ENCODE measurements at places on chromosomes 5 and 9. TPM values are rescaled to one million over a fixed set of nuclear protein-coding genes. Genes with fewer than 3 reads are reported as not detected.

DNA sequence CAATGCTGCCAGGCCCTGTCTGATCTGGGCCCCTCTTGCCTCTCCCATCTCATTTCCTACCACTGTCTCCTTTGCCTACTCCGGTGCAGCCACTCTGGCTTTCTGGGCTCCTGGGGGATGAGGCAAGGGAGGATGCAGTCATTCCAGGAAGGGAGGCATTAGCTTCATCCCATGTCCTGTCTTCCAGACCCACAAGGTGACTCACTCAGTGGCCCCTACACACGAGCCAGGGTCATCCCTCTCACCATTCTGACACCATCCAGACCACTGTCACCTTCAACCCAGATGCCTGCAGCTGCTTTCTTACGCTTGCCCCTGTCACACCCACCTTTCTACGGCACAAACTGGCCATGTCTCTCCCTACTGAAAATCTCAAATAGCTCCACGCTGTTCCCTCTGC is 19.1 kb downstream of the ACSL6 start:
- no peak for DNase-seq

DNA sequence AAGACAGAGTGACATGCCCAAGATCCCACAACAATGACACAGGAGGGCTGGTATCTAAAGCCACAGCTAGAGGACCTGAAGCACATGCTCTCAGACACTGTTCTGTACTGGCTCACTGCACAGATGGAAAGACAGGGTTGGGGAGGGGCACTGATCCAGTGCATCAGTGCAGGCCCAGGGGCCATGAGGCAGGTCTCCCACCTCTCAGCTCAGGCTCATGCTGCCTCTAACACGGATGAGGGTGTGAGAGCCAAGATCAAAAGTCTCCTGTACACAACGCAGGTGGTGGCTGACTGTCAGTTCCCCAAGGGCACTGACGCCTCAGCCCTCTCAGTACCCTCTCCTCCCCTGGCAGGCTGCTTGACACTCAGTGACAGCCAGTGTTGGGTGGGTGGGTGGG is 10.9 kb downstream of the RAPGEF1 start:
- DNase-seq: no peak

PRELID2 gene
- total RNA-seq: 7.7 TPM

DNA sequence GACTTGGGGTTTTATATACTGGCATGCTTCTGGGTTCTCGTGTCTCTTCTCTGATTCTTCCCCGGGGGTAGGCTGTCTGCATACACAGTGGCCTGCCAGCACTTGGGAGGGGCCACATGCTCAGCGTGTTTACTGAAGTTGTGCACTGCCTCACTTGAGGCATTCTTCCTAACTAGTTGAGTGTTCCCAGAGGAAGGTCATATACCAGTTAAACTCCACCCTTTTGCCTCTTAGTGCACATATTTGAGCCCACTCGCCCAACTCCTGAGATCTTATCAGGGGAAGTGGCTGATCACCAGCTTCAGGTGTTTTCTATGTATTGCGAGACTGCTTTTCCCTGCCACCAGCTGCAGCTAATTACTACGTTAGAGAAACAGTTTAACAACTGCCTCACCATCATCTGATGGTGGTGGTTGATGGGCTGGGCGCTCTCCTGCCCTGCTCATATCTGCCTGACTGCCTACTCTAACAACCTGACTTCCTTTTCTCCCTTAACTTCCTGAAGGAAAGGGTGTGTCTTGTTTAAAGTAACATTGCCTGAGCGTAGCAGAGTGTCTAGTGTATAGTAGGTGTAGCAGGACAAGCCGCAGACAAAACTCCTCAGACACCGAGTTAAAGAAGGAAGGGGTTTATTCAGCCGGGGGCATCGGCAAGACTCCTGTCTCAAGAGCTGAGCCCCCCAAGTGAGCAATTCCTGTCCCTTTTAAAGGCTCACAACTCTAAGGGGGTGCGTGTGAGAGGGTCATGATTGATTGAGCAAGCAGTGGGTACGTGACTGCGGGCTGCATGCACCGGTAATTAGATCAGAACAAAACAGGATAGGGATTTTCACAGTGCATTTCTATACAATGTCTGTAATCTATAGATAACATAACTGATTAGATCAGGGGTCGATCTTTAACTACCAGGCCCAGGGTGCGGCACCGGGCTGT is 60.1 kb upstream of the CLINT1 start:
- DNase-seq: peak; percentile 75

GABRB2 gene
- 4.8 TPM for total RNA-seq

GRCh38 chr5:77852068-77852513 is 76.0 kb upstream of the TBCA start:
- no peak for DNase-seq

GRCh38 chr5:160508780-160509361 is 87.2 kb downstream of the PTTG1 start:
- DNase-seq: no peak

GRCh38 chr5:66769839-66770617 is 173.8 kb downstream of the MAST4 start:
- DNase-seq: no peak

- DNase-seq: no peak
Observed at GRCh38 chr5:171454549-171454948, 35.1 kb downstream of the FGF18 start.

DNA sequence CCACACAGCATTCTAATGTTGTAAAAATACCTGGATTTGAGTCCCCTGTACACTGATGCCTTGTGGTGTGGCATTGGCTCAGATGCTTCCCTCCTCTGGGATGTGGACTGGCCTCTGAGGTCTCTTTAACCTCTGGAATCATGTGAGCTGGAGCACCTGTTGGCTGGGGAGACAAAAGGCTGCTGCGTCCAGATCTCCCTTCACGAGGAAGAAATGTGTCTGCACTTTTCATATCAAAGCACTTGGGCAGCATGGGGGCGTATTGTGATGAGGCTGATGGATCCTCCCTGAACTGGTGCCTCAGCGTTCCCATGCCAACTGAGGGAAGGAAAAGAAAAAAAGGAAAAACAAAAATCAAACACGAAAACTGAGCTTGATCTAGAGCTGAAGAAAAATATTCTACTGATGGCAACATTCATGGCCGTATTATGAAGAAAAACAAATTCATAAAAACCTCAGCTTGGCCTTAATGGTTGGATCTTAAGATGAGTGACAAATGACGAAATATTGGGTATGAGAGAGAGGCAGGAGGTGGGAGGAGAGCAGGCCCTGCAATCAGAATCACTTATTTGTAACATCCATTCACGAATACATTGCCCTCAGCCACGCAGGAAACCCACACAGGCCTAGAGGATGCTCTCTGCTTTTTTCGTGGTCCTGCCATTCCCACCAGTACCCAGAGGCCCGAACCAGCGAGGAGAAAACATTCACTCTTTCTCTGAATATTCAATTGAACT is 26.2 kb downstream of the GRIA1 start:
- DNase-seq: no peak

FAT2 gene
- total RNA-seq: 0.51 TPM

- no peak for DNase-seq
Observed at GRCh38 chr5:140014751-140015150, 28.3 kb downstream of the NRG2 start.

PCDHB8 gene
- 2.4 TPM for total RNA-seq

TBCA gene
- total RNA-seq: 137 TPM

PROB1 gene
- 2.1 TPM for total RNA-seq

GRCh38 chr5:116722651-116723050 is 148.0 kb upstream of the SEMA6A start:
- no peak for DNase-seq
